RPMI8226 (cell line): ENCODE measurements at places on chromosomes 4 and X.

- no peak for DNase-seq
These were observed 339.9 kb upstream of the NOCT start for GRCh38 chr4:138675685-138676084.

DNA sequence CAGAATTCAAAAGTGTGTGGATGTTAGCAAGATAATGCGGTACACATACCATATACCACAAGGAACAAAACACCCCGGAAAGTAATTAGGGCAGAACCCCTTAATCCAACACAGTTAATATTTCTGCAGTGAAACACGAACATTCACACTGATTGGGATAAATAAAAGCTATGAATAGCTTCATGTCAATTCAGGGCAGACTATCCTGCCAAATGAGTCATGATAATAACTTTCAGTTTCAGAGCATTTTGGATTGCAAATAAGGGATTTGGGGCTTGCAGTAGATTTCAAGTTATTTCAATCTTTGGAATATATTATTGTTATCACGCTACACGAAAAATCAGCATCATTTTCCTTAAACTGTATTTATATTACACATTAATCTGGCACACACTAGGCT, 24.3 kb downstream of the IRF2 start:
- peak; percentile 23 for DNase-seq

DNA sequence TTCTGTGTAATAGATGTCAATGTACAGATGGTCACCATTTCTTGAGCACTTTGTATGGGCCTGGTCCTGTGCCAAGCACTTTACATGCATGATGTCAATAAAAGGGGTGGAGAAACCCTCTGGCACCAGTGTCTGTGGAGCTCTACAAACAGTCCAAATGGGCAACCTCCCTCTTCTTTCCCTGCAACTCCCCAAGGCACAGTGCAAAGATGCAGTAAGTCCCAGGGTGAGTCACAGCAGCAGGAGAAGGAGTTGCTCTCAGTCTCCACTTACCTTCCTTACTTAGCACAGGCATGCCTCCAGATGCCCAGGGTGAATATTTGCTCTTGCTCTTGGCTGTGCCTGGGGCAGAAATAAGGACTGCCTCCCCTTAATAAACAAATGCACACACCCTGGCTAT, 4.3 kb downstream of the OCIAD2 start:
- DNase-seq, result no peak

GRCh38 chrX:3994315-3994714, 280.9 kb upstream of the PRKX start:
- no peak for DNase-seq
